Stimulated activated CD4-positive, alpha-beta T cell treated with anti-CD3 and anti-CD28 coated beads, Interleukin-1b, Interleukin-23, amount 100 ng/mL, for 48 hours (primary cell): ENCODE measurements at places on chromosomes 6 and 20.

DNA sequence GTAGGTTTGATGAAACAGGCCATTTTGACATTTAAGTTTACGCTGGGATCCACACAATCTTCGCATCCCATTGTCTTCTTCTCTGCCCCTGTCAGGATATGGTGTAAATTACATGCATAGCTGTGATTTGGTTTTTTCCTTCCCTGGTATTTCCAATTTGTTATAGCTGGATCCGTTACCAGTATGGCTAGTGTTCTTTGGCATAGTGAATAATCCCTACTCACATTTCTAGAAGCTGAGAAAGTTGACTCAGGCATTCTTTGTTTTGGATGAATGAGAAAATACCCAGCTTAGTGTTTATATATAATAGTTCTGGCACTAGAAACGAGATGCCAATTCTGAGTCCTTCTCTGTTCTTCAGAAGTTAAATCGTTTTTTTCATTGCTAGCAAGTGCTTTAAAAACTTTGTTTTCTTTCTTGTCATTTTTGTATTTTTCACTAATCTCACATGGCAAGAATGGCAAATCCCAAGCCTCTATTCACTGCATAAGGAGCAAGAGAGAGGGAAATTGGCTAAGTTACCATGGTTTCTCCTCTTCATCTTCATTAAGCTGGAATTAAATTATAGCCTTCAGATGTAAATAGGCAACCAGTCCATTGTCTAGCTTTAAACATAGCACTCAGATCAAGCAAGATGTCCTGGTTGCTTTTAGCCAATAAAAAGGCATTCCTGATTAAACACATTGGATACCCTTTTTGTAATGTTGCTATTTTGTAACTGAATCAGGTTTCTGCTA, 91.9 kb upstream of the LAMP5 start:
- no peak for DNase-seq

DNA sequence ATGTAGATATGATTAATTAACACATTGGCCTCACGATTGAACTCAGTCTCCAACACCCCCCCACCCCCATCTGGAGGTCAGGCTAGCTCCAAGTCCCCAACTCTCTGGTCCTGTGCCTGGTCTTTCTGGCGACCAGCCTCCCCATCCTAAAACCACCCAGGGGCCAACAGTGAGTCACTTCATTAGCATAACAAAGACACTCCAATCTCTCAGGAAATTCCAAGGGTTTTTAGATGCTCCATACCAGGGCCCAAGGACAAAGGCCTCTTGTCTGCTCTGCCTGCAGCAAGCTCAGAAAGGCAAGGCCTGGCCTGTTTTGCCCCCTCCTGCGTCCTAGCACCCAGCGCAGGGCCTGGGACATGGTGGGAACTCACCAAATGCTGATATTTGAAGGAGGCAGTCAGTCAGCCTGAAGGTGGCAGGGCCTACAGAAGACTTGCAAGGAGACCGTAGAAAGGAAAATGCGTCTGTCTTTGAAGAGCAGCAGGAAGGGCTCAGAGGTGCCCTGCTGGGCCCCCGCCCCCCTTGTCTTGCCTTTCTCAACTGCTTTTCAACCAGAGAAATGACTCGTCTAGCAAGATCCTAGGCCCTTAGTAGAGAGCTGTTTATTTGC, 184.7 kb downstream of the CDH4 start:
- no peak for DNase-seq

DNA sequence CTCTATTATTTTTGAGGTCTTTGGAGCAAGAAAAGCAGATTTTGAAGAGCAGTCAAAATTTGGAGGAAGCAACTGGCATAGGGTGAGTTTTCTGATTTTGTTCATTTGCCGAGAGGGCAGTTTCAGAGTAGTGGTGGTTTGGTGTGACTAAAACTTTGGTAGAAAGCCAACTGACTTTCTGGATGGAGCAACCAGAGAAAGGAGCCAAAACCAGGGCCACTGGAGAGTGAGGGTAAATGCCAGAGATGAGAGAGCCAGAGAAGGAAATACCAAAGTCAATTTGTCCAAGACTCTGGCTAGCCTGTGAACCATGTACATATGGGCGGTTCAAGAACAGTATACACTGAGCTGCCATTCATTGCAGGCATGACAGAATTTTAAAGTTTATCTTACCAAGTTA, 40.5 kb upstream of the ZBTB24 start:
- DNase-seq: no peak

GRCh38 chr20:22807045-22807444, 222.7 kb upstream of the FOXA2 start:
- DNase-seq: no peak

DNA sequence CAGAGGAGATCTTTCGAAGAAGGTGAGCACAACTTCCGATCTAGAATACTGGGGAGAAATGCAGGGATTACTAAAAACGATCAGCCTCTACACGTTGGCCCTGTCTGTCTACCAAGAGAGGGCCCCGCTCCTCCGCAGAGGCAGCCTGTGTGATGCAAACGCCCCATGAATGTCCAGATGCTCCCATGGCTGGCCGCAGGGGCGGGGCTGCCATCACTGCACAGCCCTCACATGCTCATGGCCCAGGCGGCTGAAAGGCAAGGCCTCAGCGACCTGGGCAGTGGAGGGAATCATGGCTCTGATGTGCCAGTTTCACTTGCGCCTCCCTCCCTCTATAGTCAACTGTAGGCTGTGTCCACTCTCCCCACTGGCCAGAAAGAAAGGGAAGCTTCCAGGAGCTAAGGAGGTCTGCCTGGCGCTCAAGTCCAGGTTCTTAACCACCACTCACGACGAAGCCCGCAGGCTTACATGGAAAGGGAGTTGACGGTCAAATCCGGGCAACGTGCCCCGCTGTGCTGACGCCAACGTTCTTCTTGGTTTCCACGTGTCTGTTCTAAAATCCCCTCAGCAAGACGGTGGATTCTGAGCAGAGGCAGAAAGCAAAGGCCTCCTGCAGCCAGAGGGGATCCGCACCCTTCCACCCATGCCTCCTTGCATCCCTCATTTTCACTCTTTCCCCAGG, 14.2 kb downstream of the PXDC1 start:
- DNase-seq: no peak

GRCh38 chr6:150767571-150768018, 97.9 kb upstream of the MTHFD1L start:
- DNase-seq: no peak

DNA sequence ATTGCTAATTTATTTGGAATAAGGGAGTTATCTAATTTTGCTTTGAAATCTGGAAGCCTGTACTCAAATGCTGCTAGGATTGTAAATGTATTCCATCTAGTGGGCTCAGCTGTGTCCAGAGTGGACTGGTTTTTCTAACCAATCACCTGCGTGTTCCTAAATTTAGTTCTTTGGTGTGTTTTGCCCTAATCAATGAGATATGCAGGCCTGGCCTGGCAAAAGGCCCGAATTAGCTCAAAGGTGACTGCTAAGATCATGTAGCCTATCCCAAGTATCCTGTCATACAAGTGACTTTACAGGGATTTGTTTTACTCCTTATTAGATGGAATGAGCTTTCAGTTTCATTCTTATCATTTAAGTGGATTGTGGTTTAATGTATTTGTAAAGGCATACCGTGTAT, 51.3 kb upstream of the ARMC2 start:
- no peak for DNase-seq

GRCh38 chr6:52423971-52424381, 3.8 kb downstream of the EFHC1 start:
- DNase-seq: no peak

- no peak for DNase-seq
Observed at GRCh38 chr20:57703013-57703412, 6.8 kb downstream of the PMEPA1 start.

DNA sequence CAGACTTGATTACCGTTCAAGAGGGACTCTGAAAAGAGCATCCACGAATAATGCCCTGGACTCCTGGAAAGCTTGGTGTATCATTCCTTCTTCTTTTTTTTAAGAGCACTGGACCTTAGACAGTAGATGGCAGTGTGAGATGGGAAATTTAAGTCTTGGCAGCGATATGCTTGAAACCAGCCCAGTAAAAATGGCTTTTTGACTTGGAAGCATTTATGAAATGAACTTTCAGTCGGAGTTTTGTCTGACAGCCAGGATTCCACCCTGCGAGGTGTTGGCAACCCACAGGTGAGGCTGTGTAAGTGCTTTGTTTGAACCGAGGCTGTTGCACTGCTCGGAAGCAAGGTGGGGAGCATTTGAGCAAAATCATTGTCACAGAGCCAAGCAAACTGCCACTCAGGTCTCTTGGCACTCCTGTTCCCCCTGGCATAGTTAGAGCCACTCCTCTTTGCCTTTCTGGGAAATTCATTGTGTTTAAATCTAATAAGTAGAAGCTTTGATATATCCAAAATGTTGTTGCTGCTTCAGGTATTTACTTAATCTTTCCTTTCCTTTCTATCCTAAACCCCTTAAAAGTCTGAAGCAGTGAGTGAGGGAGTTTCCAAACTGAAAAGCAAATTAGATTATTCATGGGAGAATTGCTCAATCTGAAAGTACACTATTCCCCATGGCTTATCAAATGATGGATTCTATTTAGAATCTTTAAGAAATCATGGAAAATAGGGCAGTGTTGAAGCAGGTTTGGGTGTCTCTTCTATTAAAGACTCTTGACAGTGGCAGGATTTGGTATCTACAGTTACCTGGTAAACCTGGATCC, 272.8 kb upstream of the SLC35B3 start:
- no peak for DNase-seq

DNA sequence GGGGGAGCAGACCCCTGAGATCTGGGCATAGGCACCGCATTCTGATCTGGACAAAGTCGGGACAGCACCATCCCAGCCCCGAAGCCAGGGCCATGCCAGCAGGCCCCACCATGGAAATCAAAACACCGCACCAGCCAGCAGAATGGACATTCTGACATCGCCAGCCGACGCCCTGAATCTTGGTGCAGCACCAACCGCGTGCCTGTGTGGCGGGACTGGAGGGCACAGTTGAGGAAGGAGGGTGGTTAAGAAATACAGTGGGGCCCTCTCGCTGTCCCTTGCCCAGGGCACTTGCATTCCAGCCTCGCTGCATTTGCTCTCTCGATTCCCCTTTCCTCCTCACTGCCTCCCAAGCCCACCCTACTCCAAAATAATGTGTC, 2.0 kb downstream of the NNAT start:
- no peak for DNase-seq

GRCh38 chr6:90103056-90103800, 193.4 kb downstream of the BACH2 start:
- DNase-seq: peak; percentile 53

DNA sequence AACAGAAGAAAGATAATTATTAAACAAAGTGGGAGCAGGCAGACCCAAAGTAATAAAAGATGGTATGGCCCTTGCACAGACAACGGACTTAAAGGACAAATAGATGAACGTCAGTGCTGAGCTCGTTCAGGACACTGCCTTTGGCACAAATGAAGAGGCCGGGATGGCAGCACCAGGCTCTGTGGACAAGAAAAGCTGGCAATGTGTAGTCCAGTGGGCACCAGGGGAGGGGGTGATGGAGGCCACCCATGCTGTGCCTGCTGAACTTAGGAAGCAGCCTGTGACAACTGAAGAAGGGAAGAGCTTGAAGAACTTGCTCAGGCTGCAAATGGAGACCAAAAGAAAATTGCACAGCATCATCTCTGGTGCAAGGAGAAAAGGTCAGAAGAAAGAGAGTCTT, 131.0 kb downstream of the ANKRD60 start:
- no peak for DNase-seq

- no peak for DNase-seq
Observed at GRCh38 chr6:70456735-70457134, 43.4 kb downstream of the FAM135A start.

DNA sequence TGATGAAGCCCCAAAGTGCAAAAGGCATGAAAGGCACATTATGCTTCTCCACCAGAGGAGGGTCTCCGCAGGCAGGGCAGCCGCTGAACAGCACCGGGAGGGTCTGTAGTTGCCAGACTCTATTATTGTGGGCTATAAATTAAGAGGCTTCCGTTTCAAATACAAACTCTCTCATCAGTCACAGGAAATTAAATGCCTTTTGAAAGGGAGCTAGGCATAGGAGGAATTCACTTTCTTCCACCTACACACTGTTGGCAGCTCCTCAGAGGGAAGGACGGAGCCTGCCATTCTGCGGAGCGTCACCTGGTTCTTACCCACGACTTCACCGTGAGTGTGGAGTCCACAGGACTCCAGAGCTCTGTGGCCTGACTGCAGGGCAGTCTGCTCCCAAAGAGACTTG, 140.8 kb upstream of the AGPAT4 start:
- DNase-seq: no peak

- DNase-seq: no peak
Observed at GRCh38 chr6:28947831-28948270, 24.1 kb upstream of the TRIM27 start.

GRCh38 chr6:38775870-38776269, 60.8 kb downstream of the DNAH8 start:
- DNase-seq: no peak

DNA sequence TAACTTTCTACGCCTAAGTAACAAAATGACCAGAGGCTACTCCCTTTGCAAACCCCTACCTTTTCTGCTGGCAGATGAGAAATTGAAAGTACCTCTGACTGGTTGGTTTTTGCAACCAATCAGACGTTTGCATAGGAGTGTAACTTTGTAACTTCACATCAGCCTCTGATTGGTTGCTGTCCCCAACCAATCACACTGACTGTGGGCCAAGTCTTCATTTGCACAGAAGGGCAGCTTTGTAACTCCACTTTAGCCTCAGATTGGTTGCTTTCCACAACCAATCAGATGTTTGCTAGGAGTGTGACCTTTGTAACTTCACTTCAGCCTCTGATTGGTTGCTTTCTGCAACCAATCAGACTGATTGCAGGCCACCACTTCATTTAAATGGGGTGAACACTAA, 89.1 kb downstream of the ME1 start:
- no peak for DNase-seq

DNA sequence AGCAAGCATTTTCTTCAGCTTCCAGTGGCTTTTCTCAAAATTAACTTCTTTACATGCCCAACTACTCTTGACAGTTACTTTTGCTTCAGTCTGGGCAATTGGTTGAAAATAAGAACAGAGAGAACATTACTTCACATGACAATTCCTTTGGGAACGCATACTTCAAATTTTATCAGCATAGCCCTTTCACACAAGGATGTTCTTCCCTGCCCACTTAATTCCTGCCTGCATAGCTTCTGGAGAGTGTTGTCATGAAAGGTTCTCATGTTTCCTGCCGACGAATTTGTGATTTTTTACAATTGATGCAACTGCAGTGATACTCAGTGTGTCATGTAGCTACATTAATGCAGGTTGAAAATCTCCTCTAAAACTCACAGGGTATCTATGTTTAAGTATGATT, 22.0 kb upstream of the SNRNP48 start:
- no peak for DNase-seq

DNA sequence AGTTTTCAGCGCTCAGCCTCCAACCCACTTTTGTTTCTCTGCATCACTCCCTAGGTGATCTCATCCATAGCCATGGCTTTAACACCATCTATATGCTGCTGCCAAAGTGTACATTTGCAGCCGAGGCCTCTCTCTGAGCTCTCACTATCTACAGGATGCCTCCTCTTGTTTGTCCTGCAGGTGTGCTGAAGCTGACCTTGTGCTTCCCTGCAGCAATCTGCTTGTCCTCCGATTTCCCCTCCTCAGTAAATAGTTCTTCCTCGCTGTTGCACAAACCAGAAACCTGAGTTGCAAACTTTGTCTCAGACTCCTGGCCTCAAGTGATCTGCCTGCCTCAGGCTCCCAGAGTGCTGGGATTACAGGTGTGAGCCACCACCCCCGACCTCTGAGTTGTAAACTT, 3.7 kb upstream of the TXNDC5 start:
- no peak for DNase-seq

- no peak for DNase-seq
Observed at GRCh38 chr20:51985013-51985415, 182.7 kb upstream of the SALL4 start.
